ENCODE measurements at places on chromosomes 6 and 20.

DNA sequence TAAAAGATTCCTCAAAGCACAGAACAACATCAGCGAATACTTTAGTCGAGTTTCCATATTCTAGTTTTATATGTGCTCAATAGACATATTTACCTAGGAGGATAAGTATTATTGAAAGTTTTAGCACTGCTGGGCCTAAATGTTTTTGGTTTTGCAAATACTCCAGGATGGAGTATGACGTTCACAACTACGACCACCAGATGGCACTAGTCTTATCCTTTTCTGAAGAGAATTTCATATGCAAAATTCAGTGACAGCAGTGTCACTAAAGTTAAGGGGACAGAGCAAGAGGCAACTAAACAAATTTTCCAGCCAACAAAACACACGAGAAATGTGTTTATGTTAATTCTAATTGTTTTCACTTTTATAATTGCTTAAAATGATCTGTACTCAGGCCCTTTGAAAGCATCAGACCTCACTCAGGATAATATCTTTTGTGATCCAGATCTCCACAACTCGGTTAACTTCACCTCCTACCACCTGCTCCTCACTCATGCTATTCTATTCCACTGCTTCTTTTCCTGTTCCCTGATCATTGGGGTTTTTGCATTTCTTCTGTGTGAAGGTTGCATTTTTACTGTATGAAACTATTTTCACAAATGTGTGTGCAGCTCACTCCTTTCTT, 220.8 kb downstream of the TRDN start:
- DNase-seq = peak; percentile 47

DNA sequence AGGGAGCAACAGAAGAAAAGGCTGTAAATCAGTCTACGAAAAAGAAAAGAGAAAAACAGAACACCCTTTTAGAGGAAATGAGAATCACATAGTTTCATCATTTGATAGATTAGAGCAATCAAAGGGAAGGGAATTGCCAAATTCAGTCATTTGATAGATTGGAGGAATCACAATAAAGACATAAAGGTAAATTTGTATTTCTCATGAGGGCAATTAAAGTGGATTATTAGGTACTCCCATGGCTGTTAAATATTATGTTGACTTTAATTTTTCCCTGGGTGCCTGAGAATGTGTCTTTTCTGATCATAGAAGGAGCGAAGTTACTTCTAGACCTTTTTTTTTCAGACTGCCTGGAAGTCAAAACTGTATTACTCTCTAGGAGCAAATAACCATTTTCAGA, 1145.7 kb downstream of the EPHA7 start:
- DNase-seq = no peak

GRCh38 chr6:22082218-22082617, 214.6 kb downstream of the PRL start:
- no peak for DNase-seq

DNA sequence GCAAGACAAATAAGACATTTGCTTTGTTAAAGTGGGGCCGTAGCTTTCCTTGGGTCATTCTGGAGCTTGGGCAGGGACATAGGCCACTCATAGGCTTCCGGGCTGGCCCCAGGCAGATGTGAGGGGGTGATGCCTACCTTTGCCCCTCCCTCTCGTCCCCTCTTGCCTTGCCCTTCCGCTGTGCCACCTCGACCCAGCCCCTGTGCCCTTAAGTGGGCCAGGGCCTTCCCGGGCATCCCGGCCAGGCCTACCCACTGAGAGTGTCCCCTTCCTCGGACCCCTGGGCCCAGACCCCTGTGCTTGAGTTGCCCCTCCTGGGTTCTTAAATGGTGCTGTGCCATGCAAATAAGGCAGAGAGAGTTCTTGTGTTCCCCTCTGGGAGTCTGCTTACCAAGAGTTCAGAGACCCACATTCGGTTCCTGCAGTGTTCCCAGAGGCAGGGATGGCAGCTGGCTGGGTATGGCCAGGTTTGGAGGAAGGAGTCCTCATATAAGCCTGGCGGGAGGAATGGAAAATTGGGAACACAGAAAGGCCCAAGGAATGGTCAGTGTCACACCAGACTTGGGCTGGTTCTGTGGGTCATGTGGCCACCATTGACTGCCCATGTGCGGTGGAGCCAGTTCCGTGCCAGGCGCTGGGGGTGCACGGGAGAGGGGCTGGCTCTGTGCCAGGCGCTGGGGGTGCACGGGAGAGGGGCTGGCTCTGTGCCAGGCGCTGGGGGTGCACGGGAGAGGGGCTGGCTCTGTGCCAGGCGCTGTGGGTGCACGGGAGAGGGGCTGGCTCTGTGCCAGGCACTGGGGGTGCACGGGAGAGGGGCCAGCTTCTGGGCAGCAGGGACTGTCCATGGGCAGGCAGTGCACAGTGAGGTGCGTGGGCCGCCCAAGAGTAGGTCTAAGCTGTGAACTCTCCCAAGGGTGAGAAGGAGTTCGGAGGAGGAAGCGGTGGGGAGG, 173.5 kb upstream of the SNX9 start:
- DNase-seq = peak; percentile 65

- peak; percentile 19 for DNase-seq
Measured at GRCh38 chr20:51624157-51624731, 81.7 kb upstream of the NFATC2 start.

DNA sequence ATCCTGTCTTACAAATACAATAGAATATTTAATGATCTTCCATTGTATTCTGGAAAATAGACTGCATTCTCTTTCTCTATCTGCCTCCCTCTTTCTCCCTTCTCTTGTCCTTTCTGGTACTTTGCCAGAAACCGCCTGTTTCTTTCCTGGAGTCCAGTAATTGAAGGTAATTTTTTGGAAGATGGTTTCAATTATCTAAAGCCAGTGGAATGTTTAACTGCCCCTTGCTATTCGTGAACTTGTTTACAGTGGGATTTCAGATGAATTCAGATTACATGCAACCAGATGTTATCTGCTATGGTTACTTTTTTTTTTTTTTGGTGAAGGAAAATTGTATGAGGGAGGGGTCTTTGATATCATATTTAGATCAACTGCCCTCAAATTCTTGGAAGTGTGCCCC, 655.5 kb upstream of the FLRT3 start:
- no peak for DNase-seq

- peak; percentile 56 for DNase-seq
Measured at GRCh38 chr6:159212028-159212427, 42.8 kb downstream of the FNDC1 start.

GRCh38 chr6:15504040-15504495, 158.8 kb downstream of the DTNBP1 start:
- DNase-seq = no peak

GRCh38 chr6:51568771-51569170, 518.6 kb downstream of the PKHD1 start:
- no peak for DNase-seq

DNA sequence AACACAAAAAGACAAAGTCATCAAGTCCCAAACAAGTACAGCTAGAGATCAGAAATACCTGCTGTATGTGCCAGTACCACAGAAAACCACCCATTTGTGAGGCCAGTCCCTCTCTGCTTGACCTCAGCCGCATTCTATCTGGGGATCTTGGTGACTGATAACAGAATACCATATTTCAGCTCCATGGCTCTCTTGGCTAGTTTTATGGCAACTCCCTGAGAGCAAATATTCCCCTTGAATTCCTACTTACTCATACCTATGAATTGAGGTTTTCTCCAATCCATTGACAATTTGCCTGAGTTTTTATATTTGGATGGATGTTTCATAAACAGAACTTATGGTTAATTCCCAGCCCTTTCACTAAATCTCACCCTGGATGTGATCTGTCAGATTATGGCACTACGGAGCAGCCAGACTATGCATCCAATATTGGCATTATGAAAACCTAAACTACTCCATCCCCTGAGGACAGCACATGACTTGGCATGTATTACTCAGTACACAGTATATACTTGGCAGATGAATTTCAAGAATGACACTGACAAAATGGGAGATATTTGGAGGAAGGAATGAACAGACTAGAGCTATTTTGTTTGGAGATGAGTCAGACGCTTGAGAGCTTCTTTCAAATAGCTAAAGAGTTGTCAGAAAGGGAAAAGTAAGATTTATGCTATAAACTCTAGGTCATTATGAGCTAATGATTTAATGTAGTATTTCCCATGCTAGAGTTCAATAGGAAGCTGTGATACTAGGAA, 95.7 kb downstream of the PRDM1 start:
- DNase-seq = no peak
